MV-4-11 (cell line): ENCODE measurements at places on chromosomes 2 and 18.

GRCh38 chr2:169727065-169727464 lies 6.6 kb upstream of the KLHL23 start:
- no peak for DNase-seq

DNA sequence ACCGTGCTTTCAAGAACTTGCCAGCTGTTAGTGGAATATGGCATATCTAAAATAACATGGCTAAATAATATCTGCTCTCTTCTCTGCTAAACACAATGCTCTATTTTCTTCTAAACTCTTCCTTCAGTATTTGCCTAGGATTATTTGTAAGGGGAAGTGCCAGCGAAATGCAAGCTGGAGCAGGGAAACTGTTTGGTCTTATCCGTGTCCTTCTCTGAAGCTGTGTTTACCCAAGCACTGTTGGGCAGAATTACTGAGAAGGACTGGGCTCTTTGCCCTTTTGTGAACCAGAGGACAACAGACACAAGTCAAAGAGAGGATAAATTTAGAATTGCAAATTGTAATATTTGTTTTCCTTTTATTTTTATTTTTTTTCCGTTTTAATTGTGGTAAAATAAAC lies 23.6 kb downstream of the CPO start:
- DNase-seq = no peak

DNA sequence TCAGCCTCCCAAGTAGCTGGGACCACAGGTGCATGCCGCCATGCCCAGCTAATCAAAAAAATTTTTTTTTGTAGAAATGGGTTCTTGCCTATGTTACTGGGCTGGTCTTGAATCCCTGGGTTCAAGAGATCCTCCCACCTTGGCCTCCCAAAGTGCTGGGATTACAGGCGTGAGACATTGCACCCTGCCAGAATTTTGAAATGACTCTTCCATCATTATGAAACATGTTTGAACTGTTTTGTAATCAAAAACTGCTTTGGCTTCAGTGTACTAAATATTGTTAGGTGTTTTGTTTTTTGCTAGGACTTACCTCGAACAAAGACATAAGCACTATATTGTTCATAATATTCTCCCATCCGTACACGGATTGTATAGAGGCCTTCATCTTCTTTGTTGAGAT lies 55.8 kb downstream of the MYOM1 start:
- DNase-seq = peak; percentile 28

DNA sequence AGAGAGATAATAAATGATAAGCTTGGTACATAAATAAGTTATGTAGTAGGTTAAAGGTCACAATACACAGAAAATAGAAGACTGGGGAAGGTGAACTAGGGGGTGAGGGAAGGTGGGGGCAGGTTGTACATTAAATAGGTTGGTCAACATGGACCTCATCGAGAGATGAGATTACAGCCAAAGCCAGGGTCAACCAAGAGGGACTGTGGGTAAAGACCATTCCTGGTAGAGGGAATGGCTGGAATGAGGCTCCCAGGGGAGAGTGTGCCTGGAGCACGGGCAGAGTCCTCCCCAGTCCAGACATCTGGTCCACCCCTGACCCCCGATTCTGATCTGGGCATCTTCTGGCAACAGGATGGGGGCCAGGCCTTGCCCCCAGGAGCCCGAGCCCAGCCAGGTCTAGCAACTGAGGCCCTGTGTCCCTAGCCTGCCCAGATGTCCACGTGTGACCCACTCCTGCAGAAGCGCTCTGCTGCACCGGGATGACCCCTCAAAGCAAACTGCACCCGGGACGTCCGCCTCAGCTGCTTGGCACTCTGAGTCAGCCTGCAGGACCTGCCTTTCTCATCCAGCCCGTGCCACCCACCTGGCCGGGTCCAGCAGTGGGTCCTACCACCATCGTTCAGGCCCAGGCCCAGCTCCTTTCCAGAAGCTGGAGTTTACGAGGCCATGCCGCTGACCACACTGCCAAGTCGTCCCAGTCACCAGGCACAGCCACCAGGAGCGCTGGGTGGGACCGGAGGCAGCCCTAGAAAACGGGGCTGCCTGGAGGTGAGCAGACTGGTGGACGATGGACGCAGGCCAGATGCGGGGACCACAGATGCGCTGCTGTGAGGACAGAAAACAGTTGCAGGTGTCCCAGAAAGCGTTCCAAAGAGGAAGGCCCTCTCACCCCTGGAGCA lies 56.2 kb upstream of the ID2 start:
- no peak for DNase-seq

- no peak for DNase-seq
These were observed 45.4 kb upstream of the ASB18 start for GRCh38 chr2:236309669-236310029.

GRCh38 chr2:136997557-136997956 lies 232.2 kb downstream of the THSD7B start:
- DNase-seq = no peak
